ENCODE measurements at places on chromosomes 4 and X. TPM values are rescaled to one million over a fixed set of nuclear protein-coding genes. Genes with fewer than 3 reads are reported as not detected.

DNA sequence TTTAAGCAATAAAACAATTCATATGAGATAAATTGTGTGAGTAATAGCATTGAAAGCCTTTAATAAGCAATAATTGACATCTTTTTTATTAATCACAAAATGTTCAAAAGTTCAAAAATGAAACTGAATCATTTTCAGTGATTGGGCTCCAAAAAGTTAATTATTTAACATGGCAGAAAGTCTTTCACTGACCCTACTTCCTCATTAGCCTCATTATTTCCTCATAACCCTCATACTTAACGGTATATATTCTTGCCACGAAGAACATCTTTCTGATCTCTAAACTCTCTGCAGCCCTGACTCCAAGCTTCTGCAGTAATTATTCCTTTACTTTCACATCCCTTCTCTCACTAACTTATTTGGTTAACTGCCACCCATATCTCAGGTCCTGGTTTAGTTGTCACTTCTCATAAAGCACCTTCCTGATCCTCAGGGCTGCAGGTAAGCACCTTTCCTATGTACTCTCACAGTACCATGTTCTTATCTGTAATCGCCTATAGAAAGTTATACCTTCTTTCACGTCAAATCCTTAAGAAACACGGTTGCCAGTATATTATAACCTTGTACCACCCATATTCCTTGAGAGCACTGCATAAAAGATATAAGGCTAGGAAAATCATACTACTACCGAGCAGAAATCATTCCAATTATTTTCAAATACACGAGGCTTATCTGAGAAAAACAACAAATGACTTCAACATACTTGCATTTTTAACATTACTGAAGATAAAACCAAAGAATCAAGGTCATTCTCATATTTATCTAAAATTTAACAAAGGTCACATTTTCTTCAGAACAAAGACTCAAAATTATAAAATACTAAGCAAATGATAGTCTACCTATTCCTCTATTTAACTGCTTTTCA is 72.2 kb downstream of the PPP3CA start:
- DNase-seq, result no peak

TMEM31 gene
- not detected for total RNA-seq

DNA sequence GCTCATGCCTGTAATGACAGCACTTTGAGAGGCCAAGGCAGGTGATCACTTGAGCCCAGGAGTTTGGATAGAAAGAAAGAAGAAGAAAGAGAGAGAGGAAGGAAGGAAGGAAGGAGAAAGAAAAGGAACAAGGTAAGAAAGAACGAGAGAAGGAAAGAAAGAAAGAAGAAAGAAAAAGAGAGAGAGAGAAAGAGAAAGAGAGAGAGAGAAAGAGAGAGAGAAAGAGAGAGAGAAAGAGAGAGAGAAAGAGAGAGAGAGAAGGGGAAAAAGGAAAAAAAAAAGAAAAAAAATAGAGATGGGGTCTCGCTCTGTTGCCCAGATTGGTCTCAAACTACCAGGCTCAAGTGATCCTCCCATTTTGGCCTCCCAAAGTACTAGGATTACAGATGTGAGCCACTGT is 22.5 kb downstream of the ING2 start:
- DNase-seq, result no peak

DNA sequence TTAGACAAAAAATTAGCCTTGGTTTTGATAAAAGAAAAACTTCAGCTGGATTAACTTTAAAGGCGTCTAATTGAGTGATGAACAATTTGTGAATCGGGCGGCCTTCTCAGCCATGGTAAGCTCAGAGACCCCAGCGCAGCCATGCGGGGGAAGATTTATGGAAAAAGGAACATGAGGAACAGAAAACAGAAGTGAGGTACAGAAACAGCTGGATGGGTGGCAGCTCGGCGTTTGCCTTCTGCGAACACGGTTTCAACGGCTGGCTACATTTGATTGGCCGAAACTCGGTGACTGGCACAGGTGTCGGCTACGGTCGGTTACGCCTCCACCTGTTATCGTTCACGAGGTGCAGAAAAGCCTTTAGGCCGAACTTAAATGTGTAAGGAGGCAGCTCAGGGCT is 401.4 kb upstream of the FAT1 start:
- no peak for DNase-seq

GAB3 gene
- 0.95 TPM for total RNA-seq

CT45A2 gene
- not detected for total RNA-seq

GRCh38 chr4:74531963-74532794 is 87.2 kb downstream of the AREG start:
- DNase-seq, result peak; percentile 60
